ENCODE measurements at places on chromosomes 3 and 15.

- DNase-seq = no peak
These were observed 575.5 kb upstream of the KCNMB2 start for GRCh38 chr3:177960722-177961121.

DNA sequence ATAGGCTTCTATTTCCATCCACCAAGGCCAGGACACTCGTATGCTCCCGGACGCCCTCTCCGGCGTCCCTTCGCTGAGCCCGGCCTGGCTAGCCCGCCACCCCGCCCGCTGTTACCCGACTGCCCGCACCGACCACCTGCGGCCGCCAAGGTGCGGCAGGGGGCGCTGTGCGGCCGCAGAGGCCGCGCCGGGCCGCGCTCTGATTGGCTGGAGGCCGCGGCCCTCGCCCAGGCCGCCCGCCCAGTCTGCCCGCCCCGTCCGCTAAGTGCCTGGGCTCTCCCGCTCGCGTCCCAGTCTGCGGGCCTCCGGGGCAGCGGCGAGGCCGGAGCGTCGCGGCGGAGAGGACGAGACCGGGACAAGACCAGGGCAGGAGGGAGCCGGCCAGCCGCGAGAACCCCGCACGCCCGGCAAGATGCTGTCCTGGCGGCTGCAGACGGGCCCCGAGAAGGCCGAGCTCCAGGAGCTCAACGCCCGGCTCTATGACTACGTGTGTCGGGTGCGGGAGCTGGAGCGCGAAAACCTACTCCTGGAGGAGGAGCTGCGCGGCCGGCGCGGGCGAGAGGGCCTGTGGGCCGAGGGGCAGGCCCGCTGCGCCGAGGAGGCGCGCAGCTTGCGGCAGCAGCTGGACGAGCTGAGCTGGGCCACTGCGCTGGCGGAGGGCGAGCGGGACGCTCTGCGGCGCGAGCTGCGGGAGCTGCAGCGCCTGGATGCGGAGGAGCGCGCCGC is at the start of gene SYNM:
Gene SYNM, plus strand, starts transcription at position 293 of the 726 bp plus-strand sequence. Its CDS starts 120 bp downstream, at position 413.
- DNase-seq = peak; percentile 84

- DNase-seq = no peak
These were observed 233.3 kb downstream of the THSD4 start for GRCh38 chr15:71348597-71348996.

DNA sequence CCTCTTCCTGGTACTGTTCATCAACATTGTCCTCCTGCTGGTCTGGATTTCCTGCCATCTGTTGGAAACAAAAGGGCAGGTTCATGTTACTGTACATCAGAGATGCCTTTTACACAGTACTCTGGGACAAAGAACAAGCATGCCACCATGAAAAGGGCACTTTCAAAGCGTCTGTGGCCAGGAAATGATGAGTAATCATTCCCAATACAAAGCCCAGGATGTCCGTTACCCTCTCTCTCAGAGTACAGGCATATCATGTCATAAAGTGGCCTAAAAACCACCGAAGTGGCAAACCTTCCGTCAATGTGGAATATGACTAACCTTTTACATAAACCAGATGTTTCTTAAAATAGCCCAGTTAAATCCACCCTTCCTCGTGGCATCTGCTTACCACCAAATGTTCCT is 71.2 kb downstream of the GOLIM4 start:
- DNase-seq = no peak

- no peak for DNase-seq
These were observed 68.9 kb downstream of the PLD1 start for GRCh38 chr3:171741377-171741776.

DNA sequence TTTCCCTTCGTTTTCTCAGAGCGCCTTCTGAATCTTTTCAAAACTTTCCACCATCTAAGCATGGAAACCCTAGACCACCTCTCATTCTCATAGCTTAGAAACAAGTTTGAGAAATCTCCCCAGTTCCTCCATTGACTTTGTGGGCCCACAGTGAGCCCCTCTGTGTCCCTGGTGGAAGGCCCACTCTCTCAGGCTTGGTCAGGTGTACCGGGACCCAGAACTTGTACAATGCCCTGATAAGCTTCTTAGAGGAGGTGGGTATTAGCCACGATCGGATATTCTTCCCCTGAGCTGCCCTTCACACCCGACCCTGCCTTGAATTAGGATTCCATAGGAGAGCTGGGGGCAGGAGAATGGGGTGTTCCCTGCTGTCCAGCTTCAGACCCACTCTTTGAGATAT is at the start of gene SLC24A1:
Gene SLC24A1, plus strand, starts transcription at position 301 of the 400 bp plus-strand sequence. CDS start 2,143 bp downstream, outside the sequence.
- no peak for DNase-seq

- no peak for DNase-seq
These were observed 71.6 kb downstream of the CHAC1 start for GRCh38 chr15:41024885-41025284.

GRCh38 chr3:107204121-107204520 is 173.1 kb upstream of the CCDC54 start:
- DNase-seq = no peak

GRCh38 chr15:74041777-74042435 is 40.4 kb downstream of the GOLGA6A start:
- no peak for DNase-seq

- no peak for DNase-seq
These were observed 114.1 kb upstream of the CDIN1 start for GRCh38 chr15:36465304-36465703.

GRCh38 chr3:127929818-127930413 is 14.9 kb downstream of the KBTBD12 start:
- no peak for DNase-seq

GRCh38 chr15:97194750-97195149 is 765.8 kb upstream of the ARRDC4 start:
- no peak for DNase-seq

DNA sequence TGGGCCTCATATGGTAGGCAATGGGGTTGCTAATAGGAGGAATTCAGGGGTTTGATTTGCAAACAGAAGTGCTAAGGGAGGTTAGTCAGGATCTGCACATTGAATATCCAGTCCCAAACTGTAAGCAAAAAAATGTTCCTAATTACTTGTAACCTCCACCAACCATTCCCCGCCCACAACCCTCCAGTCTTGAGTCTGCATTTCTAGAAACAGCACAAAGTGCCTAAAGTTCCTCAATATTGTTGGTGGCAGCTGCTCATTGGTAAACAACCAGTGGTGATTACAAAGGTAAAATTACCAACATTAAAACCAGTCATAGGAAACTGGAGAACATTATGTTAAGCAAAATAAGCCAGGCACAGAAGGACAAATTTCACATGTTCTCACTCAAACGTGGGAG is 18.9 kb downstream of the HDC start:
- DNase-seq = no peak

DNA sequence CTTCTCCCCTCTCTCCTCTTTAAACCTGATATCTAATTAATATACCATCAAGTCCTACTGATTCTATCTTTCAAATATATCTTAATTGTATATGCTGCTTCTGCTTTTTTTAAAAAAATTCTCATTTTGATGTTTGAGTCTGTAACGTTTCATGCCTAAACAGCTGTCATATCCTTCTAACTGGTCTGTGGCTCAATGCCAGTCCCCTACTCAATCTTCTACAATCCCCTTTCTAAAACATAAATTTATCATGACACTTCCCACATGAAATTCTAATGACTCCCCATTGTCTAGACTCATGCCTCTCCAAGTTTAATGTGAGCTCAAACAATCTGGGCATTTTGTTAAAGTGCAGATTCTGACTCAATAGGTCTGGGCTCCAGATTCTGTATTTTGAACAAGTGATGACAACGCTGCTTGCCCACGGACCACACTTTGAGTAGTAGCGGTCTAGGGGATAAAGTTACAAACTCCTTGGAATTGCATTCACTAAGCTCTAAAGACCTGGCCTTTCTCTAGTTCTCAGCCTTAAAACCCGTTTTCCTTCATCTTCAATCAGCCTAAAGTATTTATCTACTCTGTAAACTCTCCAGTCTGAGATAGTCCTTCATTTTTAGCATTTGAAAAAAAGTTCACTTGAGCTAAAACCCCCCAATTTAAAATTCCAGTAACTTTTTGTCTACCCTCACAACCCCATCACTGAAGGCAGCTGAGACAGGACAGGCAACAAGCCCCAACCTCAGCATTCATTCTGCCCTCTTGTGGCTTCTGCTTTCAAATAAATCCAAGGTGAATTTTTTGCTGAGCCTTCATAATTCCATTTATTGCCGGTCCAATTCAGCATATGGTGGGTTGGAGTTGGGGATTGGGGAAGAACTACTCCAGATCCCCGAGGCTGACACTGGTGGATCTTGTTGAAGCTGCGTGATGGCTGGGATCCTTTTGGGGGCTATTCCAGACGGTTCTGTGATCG is 88.1 kb upstream of the THRB start:
- DNase-seq = no peak

GRCh38 chr3:89173546-89173945 is 66.1 kb downstream of the EPHA3 start:
- DNase-seq = no peak

DNA sequence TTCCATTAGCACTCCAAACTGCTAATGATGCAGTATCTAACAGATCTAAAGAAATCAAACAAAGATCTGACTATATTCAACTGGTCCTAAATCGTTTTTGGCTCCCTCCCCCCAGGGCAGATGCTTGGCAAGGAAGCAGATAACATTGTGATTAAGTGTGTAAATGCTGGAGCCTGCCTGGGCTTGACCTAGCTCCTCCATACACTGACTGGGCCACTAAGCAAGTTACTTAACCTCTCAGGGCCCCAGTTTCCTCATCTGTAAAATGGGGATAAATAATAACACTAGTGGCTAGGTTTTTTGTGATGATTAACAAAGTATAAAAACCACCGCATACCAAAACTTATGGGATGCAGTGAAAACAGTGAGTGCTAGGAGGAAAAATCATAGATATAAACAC is 9.2 kb downstream of the EID1 start:
- DNase-seq = no peak

- DNase-seq = no peak
These were observed 13.1 kb upstream of the ALCAM start for GRCh38 chr3:105353485-105354161.

DNA sequence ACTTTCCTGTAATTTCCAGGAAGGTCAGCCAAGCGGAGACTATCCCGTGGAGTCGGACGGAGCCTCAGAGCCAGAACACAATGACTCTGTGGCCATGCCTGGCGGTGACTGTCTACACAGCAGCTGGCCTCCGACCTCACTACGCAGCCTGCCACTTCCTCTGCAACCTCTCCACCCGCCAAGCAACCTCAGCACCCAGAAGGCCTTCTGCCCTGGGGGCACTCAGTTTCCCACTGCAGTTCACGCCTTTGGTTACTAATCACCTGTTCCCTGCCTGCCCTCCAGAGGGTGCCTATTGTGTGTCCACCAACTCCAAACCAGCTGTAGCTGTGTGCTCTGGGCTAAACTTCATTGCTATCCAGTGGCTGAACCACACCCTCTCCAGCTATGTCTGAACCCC is 44.0 kb downstream of the TM2D3 start:
- no peak for DNase-seq

- no peak for DNase-seq
These were observed 845.9 kb downstream of the TBL1XR1 start for GRCh38 chr3:176351408-176351807.

- DNase-seq = no peak
These were observed 11.8 kb downstream of the CAPN3 start for GRCh38 chr15:42371096-42371495.

- no peak for DNase-seq
These were observed 158.2 kb downstream of the NTRK3 start for GRCh38 chr15:88098361-88098760.

GRCh38 chr3:123700791-123701722 is 116.2 kb upstream of the HACD2 start:
- DNase-seq = no peak

GRCh38 chr15:87573039-87573438 is 683.5 kb downstream of the NTRK3 start:
- no peak for DNase-seq

DNA sequence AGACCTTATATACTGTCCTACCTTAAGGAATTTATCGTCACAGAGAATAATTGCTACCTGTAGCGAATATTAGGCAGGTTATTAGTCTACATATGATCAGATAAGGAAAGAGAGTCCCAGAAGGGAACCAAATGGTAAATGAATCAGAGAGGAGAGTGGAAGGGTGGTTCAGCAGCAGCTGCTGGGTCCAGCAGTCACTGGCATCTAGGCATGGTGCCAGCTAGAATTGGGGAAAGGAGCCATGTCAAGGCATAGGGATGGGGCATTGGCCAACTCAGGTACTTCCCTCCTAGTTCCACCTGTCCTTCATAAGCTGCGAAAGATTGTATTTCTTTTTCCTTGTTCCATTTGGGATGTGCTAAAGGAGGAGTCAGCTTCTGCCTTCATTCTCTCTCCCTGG is 23.4 kb downstream of the HACD3 start:
- no peak for DNase-seq

DNA sequence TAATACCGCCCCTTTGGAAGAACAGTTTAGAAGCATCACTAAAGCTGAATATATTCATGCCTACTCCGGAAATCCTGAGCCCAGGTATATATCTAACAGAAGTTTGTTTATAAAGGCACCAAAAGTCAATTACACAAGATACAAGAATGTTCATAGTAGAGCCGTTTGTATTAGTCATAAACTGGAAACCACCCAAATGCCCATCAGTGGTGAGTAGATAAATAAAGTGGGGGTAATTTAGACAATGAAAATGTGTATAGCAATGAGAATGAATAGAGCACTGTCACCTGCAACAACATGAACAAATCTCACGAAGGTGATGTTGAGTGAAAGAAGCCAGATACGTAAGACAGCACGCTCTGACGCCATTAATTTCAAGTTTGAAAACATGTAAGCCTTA is 68.3 kb upstream of the GLCE start:
- no peak for DNase-seq

DNA sequence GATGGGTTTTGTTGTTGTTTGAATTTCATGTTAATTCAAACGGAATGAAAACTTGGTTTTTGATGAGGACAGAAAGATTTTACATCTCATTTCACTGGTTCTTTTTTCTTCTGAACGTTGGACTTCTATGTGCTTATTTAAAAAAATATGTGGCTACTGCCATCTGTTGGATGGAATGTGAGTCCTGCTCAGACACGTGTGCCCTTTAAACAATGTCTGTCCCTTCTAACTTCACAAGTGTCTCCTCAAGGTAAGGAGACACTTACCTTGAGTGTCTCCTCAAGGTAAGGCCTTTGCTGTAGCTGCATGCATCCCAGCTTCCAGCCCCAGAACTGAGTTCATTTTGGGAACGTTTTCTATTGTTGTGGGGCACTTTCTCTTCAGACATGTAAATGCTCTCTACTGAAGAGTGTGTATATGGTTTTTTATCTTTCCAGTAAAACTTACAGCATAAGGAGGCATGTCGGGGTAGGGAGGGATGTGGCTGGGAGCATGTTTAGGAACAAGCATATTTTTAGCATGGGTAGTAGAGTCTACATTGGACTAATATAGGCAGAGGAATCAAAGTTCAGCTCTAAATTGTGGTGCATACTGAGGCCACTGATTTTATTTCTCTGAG is 63.1 kb upstream of the UBE3A start:
- DNase-seq = no peak
